Cortex of kidney (tissue), 1 donor: ENCODE measurements at places on chromosomes 2 and 18.

GRCh38 chr2:238848691-238848975 lies 748 bp downstream of the TWIST2 start:
- no peak for DNase-seq

- no peak for DNase-seq
These were observed 1.6 kb upstream of the ARHGEF4 start for GRCh38 chr2:130834931-130835765.

GRCh38 chr2:68771211-68771751 lies 36.7 kb downstream of the ARHGAP25 start:
- DNase-seq = no peak

DNA sequence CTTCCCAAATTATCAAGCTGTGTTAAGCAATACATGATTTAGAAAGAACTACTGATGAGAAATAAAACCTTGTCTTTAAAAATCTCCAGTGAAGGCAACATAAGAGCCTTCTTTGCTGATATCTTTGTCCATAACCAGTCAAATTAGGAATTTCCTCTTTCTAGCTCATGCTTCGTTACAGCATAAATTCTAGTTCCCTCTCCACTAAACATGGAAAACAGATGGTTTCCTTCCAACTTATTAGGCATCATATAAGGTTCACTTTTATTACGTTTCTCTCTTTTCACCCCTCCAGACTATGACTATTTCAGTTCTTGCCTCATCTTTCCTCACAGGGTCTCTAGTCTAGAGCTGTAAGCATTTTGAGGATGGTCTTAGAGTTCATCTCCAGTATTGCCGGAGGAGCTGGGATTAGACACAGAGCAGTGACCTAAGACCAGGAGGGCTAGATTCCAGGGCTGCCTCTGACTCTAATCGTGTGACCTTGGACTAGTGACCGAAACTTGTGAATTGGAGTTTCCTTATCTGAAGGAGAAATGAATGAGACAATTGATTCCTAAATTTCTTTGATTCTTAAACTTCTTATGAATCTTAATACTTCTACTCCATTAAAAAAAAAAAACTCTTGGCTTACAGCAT lies 195.5 kb upstream of the APCDD1 start:
- no peak for DNase-seq

DNA sequence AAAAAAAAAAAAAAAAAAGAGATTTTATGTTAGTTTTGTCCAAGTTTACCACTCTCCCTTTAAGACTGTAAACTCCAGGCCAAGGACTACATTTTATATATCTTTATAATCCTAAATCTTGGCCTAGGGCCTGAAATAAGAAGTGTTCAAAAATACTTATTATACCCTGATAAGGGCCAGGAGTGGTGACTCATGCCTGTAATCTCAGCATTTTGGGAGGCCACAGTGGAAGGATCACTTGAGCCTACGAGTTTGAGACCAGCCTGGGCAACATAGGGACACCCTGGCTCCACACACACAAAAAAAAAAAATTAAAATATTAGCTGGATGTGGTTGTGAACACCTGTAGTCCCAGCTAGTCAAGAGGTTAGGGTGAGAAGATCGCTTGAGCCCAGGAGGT lies 12.7 kb downstream of the TRIP12 start:
- DNase-seq = no peak

DNA sequence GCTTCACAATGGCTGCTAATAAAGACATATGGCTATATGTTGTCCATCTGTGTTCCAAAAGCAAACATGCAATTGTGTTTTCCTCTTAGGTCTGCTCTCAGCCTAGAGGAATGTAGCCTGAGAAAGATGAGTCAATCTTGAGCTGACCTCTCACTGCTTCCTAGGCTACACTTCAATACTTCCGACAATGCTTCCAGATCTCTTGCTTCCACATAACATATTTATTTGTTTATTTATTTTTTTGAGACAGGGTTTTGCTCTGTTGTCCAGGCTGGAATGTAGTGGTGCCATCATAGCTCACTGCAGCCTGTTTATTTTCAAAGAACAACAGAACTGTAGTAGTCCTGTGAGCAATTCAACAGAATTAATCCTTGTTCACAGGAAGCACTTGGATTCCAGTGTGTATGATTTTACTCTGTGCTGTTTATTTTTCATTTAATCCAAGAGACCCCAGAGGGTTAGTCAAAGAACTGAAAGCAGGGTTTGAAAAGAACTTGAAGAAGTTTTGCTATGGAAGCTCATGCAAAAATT lies 437.9 kb downstream of the TXNL1 start:
- no peak for DNase-seq

- DNase-seq = no peak
These were observed 8.8 kb upstream of the NOSTRIN start for GRCh38 chr2:168793596-168793995.

DNA sequence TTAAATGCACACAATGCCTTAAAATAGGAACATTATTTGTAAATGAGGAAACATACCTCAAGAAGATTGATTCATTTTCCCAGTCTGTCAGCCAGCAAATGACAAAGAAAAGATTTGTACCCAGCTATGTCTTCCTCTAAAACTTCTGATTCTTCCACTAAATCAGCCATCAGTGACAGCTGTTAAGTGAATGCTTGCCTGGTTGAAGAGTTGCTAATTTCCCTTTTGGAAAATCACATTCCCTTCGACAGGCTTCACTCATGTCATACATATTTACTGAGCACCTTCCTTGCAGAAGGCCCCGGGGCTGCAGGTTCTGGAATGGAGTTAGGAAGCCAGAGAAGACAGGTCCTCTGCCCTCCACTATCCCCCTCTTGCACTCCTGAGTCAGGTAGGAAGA lies 112.0 kb upstream of the SLC66A3 start:
- DNase-seq = no peak

- no peak for DNase-seq
These were observed 26.9 kb upstream of the INSIG2 start for GRCh38 chr2:118061135-118061955.

GRCh38 chr2:196233021-196233804 lies 61.8 kb upstream of the STK17B start:
- no peak for DNase-seq

DNA sequence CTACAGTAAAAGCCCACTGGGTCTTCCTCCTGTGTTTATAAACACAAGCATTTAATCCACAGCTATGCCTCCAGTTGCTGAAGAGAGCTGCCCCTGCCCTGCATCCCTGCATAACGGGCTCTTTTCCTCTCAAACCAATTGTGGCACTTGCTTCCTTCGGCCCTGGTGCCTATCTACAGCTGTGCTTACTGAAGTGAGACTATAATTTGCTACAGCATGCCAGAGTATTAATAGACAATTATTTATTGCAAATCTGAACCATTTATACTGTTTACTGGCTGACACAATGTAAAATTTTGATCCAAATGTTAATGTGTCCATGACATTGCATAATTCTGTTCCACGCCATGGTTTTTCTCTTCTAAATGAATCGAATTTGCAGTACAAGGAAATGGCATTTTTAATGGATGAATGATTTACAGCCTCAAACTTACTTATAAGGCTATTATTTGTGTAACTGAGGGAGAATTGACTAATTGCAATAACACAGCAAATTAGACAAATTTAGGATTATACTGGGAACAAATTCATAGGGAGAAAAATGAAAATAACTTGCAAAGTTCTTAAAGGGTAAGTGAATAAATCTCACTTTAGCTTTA lies 457.0 kb upstream of the HNRNPA3 start:
- no peak for DNase-seq

DNA sequence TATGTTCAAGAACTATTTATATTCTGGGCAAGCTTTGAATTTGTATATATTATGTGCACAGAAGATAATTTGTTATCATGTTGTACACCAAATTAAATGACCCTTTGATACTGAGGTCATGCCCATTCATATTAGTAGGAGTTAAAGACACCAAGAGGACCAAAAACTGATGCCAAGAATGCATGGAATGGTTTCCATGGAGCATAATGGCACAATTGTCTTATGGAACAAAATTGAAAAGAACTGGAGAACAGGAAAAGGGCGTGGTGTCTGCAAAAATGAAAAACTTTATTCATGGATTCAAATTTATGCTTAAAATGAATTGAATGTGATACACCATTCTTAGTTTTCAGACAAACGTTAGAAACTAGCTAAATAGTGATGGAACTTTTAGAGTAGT lies 24.1 kb upstream of the RBMS1 start:
- DNase-seq = no peak

- DNase-seq = no peak
These were observed 16.3 kb downstream of the RAB12 start for GRCh38 chr18:8625461-8626092.

DNA sequence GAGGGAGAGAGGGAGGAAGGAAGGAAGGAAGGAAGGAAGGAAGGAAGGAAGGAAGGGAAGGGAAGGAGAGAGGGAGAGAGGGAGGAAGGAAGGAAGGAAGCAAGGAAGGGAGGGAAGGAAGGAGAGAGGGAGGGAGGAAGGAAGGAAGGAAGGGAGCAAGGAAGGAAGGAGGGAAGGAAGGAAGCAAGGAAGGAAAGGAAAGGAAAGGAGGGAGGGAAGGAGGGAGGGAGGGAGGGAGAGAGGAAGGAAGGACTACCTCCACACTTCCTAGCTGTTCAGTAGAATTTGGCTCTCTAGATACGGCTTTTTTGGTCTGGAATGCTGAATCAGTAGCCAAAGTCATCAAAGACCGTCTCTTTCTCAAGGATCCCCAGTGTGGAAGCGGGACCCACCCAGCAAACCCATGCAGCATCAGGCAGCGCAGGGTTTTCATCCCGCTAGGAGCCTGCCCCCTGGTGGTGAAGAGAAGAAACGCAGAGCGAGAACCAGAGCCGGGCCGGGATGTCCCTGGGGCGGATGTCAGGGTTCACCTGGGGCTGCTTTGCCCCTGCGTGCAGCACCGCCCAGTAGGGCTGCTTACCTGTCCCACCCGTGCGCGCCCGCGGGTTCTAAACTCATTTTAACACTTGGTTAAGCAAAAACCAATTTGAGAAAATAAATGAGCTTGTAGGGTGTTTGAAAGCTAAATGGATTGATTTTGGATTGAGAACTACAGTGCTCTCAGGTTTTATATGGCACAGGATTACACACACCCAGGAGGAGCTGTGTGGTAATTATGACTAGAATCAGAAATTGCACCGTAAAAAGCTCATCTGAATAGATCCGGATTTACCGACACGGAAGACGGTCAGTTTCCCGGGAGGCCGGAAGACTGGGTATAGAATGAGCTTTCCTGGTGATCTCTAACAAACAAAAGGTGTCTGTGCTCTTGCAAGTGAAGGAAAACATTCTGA lies 48.1 kb upstream of the ARL4C start:
- no peak for DNase-seq

DNA sequence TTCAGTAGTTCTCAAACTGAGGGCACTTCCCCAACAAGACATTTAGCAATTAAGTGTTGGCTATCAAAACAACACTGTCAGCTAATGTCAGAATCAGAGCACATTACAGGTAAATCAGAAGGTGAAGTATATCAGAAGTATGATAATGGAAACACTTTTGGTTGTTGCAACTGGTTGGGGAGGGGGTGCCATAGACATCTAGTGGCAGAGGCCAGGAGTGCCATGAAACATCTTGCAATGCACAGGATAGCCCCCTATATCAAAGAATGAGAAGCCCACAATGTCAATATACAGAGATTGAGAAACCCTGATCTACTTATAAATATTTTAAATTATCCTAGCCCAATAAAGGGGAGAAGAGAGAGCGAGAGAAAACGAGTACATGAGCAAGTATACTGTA lies 4.9 kb upstream of the XPO1 start:
- DNase-seq = no peak

- no peak for DNase-seq
These were observed 573 bp downstream of the KDSR start for GRCh38 chr18:63366213-63367052.

- DNase-seq = no peak
These were observed 126.6 kb upstream of the SEC11C start for GRCh38 chr18:59012815-59013705.

- DNase-seq = no peak
These were observed 255.4 kb downstream of the LOXHD1 start for GRCh38 chr18:46401486-46402070.

DNA sequence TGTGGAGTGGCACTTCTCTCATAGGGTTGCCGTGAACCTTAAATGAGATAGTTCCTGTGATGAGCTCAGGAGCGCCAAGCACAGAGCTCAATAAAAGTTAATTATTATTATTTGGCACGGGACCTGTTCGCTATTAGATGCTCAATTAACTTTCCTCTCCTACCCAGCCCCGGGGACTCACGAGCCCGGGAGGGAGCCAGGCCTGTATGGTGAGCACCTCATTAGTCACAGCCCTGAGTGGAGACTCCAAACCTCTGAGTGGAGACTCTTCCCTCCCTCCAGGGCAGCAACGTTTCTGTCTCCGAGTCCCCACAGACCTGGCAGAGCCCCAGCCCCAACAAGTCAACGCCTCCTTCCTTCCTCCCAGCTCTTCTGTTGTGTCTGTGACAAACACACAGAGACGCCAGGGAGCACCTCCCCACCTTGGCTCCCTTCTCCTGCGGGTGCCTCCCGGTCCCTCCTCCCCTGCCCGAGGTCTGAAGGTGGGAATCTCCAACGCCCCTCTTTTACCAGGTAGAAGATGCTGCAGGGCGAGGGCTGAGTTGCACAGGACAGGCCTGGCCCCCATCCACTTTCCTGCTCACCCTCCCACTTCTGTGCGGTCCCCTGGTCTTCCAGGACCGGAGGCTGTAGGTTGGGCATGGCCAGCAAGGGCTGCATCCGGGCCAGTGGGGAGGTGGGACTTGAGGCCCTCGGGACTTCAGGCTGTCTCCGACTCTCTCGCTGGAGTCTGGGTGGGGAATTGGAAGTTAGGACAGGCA lies 52.7 kb upstream of the ODC1 start:
- no peak for DNase-seq

DNA sequence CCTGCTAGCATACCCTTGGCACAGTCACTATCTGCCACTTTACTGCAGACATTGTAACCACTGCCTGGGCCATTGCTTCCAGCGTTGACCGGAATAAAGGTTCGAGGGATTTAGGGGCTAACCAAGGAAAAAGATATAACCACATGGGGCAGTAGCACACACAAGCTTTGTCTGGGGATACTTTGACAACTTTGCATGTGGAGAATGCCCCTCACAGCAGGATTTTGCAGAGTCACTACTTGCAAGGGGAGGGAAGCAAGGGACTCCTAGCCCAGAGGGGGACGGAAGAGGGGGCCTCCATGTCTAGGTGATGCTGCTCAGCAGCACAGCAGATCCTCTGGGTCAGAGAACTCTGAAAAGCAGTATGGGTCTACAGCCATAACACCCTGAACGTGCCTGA lies 138.7 kb downstream of the SPP2 start:
- no peak for DNase-seq

DNA sequence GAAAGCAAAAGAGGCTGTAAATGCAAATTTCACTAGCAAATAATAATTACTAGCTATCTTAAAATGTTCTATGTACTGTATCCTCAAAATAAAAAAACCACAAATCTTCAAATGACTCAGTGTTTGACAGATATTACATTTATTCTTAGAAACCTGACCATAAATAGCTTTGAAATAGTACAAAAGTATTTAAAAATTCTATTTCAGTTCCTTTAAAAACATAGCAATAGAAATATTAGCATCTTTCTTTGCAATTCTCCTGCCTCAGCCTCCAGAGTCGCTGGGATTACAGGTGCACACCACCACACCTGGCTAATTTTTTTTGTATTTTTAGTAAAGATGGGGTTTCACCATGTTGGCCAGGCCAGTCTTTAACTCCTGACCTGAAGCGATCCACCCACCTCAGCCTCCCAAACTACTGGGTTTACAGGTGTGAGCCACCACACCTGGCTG lies 50.6 kb downstream of the MSH6 start:
- DNase-seq = no peak
